NCI-H526 (cell line): ENCODE measurements at places on chromosomes 7 and 10.

- no peak for DNase-seq
Observed at GRCh38 chr10:51301644-51302043, 227.4 kb downstream of the PRKG1 start.

- no peak for DNase-seq
Observed at GRCh38 chr7:124713086-124713485, 52.5 kb downstream of the GPR37 start.

GRCh38 chr7:45027774-45028114, 27.7 kb downstream of the CCM2 start:
- no peak for DNase-seq

GRCh38 chr10:115882021-115882420, 391.0 kb downstream of the GFRA1 start:
- DNase-seq, result no peak

DNA sequence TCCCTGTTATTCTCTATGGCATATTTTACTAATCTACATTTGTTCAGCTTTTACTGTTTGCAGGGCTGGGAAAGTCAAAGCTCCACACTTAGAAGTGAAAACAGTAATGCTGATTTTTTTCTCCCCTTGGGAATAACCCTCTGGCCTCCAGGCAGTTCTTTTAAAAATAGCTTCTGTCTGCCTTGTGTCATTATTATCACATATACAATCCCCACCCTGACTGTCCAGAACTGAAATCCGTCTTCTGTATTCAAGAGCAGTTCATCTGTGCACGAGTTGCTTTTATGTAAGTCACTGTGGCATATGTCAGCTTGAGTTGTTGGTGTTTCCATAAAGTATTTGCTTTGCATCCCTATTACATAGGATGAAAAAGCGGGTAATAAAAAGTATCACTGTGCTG, 1221.1 kb upstream of the CELF2 start:
- DNase-seq, result no peak

- no peak for DNase-seq
Observed at GRCh38 chr7:104362756-104363155, 34.4 kb downstream of the LHFPL3 start.

- DNase-seq, result no peak
Observed at GRCh38 chr7:150322114-150322832, 882 bp upstream of the LRRC61 start.

DNA sequence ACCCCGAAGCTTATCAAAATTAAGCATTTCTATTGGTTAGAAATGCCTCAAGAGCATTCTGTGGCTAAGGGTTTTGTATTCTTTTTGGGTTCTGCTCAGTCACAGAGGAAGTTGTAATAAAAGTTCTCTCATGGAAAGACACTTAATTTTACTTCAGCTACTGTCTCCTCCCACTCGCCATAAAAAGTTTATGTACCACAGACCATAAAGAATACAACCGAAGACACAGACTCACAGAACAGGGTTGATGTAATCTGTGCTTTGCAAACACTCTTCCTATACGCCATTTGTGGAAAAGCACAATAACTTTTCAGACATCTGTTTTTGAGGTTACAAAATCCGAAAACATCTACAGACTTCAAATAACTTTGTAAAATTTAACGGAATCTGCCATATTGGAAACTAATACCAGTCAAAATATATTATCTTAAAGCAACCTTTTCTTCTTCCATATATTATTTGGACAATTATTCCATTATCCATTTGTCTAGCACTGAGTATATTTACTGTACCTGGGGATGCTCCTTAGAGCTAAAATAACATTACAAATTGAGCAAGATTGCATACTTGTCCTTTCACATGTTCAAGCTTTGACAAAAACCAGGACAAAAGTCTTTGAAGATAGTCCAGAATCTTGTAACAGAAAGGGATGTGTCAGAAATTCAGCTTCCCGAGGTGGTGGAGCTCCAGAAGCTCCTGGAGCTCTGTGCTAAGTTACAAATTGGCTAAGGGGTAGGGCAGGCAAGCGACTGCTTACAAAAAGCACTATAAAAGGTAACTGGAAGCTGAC, 219.0 kb upstream of the MEOX2 start:
- no peak for DNase-seq

DNA sequence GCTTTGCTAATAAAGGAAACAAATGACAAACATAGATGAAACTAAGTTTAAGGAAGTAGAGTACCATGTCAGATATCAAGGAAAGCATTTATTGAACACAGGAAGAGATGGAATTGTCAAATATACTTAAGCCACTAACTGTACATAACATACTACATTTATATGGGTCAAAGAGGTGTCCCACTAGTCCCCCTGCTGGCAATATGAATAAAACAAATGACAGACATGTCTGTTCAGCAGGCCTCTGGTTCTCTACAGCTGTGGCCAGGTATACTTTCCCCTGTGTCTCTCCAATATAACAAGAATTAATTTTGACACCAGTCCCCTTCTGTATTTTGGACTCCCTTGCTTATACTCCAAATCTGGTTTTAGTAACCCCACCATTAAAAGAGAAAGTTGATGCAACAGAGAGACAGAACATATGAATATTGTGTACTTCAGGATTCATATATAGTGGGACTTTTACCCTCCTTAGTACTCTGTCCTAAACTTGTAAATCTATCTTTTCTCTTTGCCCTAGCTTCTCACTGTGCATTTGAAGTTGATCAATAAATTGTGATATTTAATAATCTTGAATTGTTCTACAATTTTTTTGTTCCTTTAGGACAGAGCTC, 42.9 kb downstream of the CD36 start:
- peak; percentile 12 for DNase-seq

GRCh38 chr7:30470771-30471170, 7.8 kb downstream of the NOD1 start:
- DNase-seq, result no peak

DNA sequence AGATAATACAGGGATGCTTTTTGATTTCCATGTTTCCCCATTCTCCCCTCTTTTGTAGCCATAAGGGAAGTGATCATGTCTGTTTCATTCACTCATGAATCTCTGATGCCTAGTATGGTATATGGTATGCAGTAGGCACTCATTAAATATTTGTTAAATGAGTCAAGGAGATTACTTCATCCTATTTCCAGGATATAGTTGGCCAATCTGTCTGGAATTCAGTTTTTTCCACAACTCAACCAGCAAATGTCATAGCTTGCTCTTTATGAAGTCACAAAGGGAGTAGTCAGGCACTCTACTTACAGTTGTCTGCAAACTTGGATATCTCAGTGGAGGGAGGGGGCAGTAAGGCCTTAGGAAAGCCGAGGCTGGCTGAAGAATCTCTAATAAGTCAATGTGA, 853.6 kb downstream of the LRMDA start:
- no peak for DNase-seq

DNA sequence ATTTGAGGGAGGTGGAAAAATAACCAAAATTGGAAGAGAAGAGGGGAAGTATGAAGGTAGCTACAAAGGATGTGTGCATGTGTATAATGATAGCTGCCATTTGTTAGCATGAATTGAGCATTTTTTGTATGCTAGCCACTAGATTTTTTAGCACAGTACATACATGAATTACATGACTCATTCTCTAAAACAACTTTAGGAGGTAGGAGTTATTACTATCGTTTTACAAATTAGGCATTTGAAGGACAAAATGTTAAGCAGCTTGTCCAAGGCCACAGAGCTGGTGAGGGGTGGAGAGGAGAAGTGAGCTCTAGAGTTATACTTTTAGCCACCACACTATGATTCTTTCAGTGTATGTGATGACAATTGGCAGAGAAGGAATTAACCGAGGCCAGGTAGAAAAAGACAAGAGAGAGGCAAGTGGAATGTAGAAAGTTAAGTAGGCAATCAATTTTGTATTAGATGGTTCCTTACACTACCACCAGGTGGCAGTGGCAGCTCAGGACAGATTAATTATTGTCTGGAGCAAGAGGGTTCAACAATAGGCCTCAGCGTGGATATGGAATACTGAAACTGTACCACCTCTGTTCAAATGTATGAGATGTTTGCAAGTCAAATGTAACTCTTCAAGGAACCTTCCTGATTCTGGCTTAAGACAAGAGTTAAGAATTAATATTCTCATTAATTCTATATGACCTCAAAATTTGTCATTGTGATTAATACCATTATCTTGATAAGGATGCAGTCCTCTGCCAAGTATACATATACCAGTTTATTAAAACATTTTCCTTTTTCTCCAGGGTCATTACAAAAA, 128.0 kb downstream of the MBL2 start:
- DNase-seq, result peak; percentile 1

DNA sequence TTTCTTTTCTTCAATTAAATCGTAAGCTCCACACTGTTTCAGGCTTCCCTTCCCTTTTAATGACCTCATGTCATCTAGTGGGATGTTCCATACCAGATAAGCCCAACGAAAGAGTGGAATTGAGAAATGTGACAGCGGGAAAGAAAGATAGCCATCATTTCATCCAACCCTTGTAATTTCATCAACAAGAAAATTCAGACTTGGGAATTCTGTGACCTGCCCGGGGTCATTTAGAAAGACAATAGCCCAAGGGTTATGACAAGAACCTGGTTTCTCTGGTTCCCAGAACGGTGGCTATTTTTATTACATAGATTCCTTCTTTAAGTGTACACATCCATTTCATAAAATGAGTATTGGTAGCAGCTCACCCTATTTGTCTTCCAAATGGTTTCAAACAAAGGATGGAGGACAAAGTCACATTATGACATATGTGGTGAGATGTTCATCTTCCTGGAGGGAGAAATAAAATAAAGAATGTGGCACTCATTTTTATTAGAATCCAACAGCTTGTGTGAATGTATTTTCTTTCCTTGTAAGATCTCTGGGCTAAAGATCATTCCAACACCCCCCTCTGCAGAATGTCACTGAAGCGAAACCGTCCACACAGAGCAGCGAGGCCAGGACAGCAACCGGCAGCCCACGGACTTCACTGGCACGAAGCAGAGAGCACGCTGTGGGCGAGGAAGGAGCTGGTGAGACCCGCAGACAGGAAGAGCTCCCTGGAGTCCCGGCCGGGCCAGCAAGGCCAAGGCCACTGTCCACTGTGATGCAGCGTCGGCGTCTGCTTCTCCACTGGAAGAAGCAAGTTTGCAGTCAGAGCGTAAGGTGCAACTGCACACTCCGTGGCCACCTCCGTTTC, 199.9 kb downstream of the KLF6 start:
- DNase-seq, result no peak

GRCh38 chr10:5500162-5500670, 846 bp upstream of the CALML5 start:
- no peak for DNase-seq

GRCh38 chr10:68073631-68074030, 1.5 kb downstream of the HERC4 start:
- no peak for DNase-seq

DNA sequence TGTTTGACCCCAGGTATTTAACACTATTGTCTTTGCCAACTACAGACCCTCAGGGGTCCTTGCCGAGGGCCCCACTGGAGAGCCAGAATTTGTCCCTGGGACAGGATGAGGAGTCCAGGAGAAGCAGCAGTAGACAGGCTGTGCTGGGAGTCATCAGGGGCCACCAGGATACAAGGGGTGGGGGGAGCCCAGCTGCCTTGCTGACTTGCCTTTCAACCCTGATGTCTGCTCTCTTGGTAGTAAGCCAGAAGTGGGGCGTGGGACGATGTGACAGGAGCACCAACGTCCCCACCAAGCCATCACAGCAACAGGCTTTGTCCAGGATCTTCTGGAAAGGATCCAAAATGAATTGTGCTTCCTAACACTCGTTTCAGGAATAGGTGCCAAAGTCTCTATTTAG, 62.4 kb upstream of the CDCA7L start:
- no peak for DNase-seq

DNA sequence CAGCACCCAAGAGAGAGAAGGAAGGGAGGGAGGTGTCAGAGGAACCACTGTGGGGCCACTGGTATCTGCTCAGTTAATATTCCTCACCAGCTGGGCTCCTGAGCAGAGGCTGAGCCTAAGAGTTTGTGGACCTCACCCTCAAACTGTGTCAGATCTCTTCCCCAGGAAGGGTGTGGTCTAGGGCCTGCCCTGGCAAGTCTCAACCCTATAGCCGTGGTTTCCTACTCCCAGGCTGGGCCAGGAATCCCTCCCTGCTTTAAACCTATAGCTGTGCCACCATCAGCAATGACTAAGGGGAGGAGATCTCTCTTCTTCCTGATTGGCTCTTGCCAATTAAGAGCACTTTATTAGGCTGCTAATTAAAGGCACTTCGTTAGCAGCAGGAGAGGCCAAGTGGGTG, 29.9 kb downstream of the POLL start:
- peak; percentile 25 for DNase-seq

GRCh38 chr7:157397731-157398691, 61.2 kb downstream of the DNAJB6 start:
- peak; percentile 88 for DNase-seq

DNA sequence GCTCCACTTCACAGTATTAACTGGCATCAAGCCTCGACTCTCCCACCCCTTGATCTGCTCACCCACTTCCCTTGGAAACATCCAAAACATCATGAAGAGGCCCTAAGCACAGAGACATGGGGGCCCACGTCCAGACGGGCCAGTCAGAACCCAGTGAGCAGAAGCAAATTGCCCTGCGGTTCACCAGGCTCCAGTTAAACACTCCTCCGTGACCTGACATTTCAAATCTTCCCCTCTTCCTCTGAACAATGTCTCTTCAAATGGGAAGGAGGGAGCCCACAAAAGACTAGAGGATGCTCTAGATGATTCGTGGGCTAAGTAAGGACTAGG, 44.8 kb downstream of the CLEC2L start:
- DNase-seq, result no peak

DNA sequence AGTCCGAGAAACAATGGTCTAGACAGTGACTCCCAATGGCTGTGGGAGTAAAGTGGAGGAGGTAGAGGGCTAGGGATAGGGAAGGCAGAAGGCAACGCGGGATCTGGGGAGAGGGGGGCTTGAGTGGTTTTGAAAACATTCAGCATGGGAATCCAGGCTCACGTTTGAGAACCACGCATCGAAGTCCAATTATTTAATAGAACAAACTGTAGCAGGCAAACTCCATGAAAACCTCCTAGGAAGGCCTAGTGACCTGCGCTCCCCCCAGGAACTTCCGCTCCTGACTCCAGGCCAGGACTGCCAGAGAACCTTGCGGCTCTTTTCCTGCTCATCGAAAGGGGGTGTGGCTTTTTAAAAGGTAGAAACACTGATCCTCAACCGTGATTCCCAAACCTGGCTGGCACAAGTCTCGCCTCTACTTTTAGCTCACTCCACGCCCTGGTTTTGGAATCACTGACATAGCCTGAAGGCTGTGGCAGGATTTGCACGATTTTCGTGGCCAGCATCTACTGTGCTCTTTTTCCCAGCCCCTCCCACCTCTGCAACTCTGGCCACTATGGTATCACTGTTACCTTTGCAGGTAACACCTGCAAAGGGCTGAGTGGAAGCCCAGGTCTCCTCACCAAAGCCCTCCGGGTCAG, 43.4 kb downstream of the MYOF start:
- DNase-seq, result no peak
